ENCODE measurements at places on chromosomes 13 and 19.
A peak's percentile ranks its signal among the peaks of the same experiment; 100 is the strongest.

- DNase-seq = no peak
These were observed 615.8 kb downstream of the DIAPH3 start for GRCh38 chr13:59547950-59548349.

- DNase-seq = peak; percentile 95
These were observed 20.0 kb downstream of the XRCC1 start for GRCh38 chr19:43555185-43555770.

DNA sequence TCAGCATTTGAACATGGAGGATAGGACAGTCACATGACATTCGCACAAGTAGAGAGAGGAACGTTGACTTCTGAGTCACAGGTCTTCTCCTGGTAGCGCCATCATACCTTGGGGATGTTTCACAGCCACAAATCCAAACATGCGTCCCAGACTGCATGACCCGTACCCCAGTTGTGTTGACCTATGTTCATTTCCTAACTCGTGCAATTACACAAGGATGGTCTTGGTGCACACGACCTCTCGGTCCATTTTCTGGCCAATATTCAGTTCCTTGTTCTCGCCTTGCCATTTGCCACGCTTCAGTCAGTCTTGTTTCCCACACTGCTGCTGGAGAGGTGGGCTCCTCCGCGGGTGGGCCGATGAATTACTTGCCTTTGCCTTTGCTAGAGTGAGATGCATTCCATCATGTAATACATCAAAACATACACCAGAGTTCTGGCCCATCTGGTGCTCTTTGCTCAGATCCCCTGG, 87.3 kb downstream of the COL4A2 start:
- DNase-seq = no peak

- no peak for DNase-seq
These were observed 7.1 kb upstream of the S1PR2 start for GRCh38 chr19:10238172-10238783.

DNA sequence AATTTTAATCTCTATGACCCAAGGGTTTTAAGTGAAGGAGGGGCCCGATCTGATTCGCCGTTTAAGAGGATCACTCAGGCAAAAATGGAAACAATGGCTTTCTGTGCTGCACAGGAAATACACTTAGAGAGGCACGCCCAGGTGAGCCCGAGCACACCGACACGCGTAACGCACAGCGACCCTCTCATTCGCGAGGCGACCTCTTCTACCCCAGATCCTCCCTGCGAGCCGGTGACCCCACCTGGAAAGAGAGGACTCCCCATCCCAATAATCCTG, 216 bp downstream of the SH2D3A start:
- DNase-seq = no peak

- no peak for DNase-seq
These were observed 86.3 kb downstream of the ARHGEF7 start for GRCh38 chr13:111201304-111201940.

- DNase-seq = no peak
These were observed 707.1 kb upstream of the SPRY2 start for GRCh38 chr13:81048026-81048461.

DNA sequence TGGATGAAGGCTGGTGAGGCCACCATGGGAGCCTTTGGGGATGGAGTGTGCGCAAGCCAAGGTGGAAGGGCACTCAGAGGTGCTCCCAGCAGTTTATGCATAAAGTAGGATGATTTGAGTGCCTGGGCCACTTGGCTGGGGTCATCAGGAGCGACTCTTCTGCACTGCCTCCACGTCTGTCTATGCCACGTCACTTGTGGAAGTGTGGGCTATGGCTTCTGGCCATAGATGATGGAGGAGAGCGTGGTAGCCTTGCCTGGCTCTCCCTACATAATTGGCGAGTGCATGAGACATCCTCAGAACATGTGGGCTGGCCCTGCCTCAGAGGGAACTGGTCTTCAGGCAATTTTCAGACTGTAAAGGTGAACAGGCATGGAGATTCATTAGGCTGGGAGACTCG, 182.9 kb downstream of the TEX29 start:
- no peak for DNase-seq

DNA sequence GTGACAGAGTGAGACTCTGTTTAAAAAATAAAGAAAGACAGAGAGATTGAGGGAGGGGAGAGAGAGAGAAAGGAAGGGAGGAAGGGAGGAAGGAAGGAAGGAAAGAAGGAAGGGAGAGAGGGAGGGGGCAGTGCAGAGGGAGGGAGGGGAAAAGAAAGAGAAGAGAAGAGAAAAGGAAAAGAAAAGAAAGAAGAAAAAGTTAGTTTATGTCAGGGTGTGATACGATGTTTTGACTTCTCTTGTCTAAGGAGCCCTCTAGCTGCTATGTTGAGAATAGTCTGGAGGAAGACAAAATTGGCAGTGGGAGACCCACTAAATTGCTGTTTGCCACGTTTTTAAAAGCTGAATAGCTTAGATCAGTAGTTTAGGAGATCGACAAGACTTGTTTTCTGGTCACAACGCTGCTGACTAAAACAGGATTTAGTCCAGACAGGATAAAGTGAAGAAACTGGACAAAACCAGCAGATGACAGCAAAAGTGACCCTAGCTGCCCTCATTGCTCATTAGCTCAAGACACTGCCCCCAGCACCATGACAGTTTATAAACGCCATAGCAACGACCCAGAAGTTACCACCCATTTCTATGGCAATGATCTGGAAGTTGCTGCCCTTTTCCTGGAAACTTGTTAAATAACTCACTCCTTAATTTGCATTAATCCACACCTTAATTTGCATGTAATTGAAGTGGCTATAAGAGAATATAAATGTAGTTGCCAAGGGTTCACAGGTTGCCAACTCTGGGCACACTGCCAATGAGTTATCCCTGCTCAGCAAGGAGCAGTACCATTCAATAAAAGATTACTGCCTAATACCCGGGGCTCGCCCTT, 11.1 kb downstream of the TEX101 start:
- DNase-seq = no peak
